ENCODE measurements at places on chromosomes 13 and 19. TPM values are rescaled to one million over a fixed set of nuclear protein-coding genes. Genes with fewer than 3 reads are reported as not detected.

DNA sequence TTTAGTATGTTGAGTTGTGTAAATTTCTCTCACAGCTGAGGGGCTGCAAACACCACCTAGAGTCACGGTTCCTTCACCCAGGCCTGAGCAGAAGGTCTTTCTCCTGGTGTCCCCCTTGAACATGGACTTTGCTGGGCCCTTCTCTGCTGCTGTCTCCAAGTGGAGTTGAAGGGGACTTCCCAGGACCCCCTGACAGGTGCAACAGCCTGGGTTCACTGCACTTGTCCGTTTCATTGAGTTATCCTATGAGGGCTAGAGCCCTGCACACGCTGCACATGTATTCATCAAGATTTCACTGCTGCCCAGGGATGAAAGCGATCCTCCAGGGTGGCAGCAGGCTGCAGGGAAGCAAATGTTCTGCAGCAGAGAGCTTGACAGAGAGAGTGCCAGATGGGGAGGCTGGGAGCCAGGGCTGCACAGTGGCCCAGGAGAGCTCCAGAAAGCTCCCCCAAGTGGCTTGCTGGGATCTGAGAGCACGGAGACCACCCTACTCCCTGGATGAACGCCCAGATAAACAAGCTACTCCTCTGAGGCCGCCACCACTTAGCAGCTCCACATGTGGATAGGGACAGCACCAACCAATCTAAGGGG lies 10.3 kb downstream of the TMEM272 start:
- no peak overlapping the region for H3K4me3 ChIP-seq
- H3K4me1 ChIP-seq: peaks cover 15% of the 10 kb centered on the region
- no peaks in the 10 kb centered on the region for H3K36me3 ChIP-seq

DNA sequence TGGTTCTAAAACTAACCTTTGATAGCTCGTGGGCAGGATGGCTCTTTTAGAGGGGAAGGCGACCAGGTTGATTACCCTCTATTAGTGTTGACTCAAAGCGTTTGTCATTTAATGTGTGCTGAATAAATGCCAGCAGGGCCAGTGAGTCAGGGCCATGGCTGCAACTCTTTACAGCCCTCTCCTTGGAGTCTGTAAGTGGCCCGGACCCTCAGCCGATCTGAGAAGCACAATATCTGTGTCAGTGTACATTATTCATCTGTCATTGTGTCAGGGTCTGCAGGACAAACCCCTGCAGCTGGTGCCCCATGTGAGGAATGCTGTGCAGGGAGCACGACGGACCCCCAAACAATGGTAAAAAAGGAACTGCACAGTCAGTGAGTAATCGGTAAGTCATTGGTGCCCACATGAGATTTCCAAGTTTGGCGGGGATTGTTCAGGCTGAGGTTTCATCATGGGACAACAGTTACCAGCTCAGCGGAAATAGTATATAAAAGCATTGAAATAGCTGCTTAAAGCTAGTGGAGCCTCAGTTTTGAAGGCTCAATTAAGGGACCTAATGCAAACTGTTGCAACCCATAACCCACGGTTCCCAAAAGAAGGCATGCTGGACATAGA lies 139.1 kb downstream of the ZNF675 start:
- DNase-seq: no peak
- no peak overlapping the region for H3K4me3 ChIP-seq
- H3K4me1 ChIP-seq: no peaks in the 10 kb centered on the region

DNA sequence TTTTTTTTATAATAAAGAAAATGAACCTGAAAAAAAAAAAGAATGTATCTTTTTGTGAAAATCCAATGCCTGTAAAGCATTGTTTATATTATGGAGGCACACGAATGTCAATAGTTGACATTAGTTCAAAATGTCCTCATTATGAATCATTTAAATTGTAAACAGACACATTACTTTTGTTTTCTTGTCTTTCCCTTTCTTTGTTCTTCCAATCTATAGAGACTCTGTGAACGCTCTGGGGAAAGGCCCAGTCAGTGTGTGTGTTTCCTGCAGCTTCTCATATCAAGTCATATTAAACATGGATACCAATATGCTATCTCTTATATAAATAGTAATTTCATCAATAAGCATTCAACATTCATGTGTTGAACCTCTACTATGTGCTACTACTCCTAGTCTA lies 193.1 kb downstream of the KCTD12 start:
- H3K4me1 ChIP-seq: no peaks in the 10 kb centered on the region
- no peak overlapping the region for H3K4me3 ChIP-seq
- H3K27ac ChIP-seq: no peak overlapping the region

GRCh38 chr19:44142059-44142433 lies 692 bp downstream of the ZNF234 start:
- H3K27me3 ChIP-seq: no peaks in the 10 kb centered on the region
- peak overlapping the region; percentile 77 for H3K27ac ChIP-seq
- H3K4me1 ChIP-seq: peaks cover 13% of the 10 kb centered on the region
- peak overlapping the region; percentile 93 for H3K4me3 ChIP-seq
- DNase-seq: no peak

GRCh38 chr19:6223461-6224307 lies 56.1 kb downstream of the MLLT1 start:
- no peak for DNase-seq
- no peak overlapping the region for H3K27ac ChIP-seq
- peaks cover 1% of the 10 kb centered on the region for H3K4me1 ChIP-seq
- H3K27me3 ChIP-seq: no peaks in the 10 kb centered on the region
- no peak overlapping the region for H3K4me3 ChIP-seq

GRCh38 chr13:90950160-90950559 lies 397.3 kb upstream of the MIR17HG start:
- no peaks in the 10 kb centered on the region for H3K4me1 ChIP-seq
- H3K27ac ChIP-seq: no peak overlapping the region
- H3K36me3 ChIP-seq: no peaks in the 10 kb centered on the region

DNA sequence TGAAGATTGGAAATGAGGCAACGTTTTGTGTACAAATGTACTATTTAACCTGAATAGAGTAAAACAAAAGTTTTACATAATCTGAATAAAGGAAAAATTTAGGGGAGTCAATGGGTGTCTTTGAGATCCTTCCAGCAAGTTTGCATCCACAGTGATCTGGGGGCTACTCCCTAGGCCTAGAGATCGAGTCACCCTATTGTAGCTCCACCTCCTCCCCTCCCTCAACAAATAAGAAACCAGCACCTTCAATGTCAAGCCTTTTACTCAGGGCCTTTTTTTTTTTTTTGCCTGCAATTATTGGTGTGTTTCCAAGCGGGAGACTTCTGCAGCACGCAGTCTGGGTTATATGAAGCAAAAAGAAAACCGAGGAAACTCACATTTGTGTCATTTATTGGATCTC lies 16.3 kb upstream of the RAP2A start:
- no peak overlapping the region for H3K4me3 ChIP-seq
- H3K4me1 ChIP-seq: no peaks in the 10 kb centered on the region
- no peak overlapping the region for H3K27ac ChIP-seq
- no peak for DNase-seq
- peaks cover 2% of the 10 kb centered on the region for H3K27me3 ChIP-seq

UPK1A gene
- total RNA-seq: not detected

ZNF556 gene
- not detected for total RNA-seq

ADAMTSL5 gene
- total RNA-seq: not detected

CRB3 gene
- 3.6 TPM for total RNA-seq

VSTM2B gene
- not detected for total RNA-seq

All from B cell (primary cell).